ENCODE measurements at places on chromosomes 6 and 20.

DNA sequence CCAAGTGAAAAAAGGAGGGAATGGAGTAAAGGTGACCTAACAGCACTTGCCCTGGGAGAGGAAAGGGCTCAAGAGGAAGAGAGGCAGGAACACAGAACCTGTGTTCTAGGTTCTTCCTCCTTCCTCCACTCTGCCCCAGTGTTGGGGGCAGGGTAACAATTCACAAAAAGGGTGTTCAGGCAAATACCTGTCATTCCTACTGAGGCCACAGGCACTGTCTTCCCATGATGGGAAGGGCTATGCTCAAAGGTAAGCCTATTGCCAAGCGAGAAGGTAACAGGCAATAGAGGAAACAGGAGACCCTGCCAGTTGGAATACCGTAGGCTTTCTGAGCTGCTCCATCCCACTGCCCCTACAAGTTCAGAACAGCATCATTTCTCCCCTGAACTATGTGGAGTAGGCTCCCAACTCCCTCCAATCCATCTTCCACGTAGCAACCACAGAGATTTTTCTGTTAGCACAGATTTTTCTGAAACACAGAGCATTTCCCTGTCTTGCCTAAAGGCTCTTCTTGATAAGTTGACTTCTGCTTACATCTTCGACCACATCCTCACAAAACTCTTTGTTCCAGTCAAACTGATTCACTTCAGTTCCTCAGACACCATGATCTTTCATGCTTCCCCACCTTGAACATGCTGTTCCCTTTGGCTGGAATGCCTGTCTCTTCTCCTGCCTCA is 2.7 kb downstream of the AGPAT1 start:
- no peak for DNase-seq

GRCh38 chr6:66605971-66606370 is 898.9 kb upstream of the EYS start:
- no peak for DNase-seq

DNA sequence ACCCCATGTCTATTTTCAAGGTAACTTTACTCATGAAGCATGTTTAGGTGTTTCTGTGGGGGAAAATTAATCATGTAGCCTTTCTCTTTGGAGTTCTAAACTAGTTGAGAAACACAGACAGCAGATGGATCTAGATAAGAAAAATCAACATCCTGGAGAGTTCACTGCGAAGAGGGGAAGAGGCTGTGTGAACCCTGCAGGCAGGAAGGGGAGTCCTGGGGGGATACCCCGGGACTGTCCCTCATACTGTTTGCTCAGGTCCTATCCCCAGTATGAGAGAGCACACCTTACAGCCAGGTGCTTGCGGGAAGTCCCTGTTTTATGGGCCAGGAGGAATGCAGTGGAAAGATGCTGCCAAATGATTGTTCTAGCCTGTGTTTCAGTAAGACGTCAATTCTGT is 32.7 kb downstream of the CHMP4B start:
- no peak for DNase-seq

GRCh38 chr6:169454204-169454871 is 200.7 kb upstream of the THBS2 start:
- DNase-seq = no peak

DNA sequence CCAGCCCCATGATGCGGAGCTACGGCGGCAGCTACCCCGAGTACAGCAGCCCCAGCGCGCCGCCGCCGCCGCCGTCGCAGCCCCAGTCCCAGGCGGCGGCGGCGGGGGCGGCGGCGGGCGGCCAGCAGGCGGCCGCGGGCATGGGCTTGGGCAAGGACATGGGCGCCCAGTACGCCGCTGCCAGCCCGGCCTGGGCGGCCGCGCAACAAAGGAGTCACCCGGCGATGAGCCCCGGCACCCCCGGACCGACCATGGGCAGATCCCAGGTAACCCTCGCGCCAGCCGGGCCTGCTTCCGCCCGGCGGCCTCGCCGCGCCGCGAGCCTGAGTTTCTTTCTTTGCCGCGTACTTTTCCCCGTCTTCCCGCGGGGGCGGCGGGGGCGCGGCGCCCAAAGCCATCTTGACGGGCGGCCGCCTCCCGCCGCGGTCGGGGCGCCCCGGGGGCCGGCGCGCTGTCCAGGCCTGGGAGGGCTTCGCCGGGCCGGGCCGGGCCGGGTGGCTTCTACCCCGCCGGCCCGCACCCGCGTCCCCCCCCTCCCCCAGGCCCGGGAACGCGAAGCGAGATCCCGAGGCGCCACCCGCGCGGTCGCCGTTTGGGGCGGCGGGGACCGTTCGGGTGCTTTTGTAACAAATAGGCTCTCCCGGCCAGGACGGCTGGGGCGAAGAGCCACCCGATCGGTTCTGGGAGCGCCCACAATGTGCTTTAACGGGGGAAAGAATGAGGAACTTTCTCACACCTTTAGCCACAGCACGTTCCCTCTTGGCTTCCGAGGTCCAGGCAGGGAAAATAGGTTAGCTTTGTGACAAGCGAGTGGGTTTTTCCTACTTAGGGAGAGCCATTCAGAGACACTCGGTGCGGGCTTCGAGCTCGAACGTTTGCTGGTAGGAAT is 2.3 kb downstream of the ARID1B start:
- peak; percentile 79 for DNase-seq
